NCI-H1105 treated with DMSO at 0.1 percent for 48 hours (cell line): ENCODE measurements at places on chromosomes 16 and 17.

DNA sequence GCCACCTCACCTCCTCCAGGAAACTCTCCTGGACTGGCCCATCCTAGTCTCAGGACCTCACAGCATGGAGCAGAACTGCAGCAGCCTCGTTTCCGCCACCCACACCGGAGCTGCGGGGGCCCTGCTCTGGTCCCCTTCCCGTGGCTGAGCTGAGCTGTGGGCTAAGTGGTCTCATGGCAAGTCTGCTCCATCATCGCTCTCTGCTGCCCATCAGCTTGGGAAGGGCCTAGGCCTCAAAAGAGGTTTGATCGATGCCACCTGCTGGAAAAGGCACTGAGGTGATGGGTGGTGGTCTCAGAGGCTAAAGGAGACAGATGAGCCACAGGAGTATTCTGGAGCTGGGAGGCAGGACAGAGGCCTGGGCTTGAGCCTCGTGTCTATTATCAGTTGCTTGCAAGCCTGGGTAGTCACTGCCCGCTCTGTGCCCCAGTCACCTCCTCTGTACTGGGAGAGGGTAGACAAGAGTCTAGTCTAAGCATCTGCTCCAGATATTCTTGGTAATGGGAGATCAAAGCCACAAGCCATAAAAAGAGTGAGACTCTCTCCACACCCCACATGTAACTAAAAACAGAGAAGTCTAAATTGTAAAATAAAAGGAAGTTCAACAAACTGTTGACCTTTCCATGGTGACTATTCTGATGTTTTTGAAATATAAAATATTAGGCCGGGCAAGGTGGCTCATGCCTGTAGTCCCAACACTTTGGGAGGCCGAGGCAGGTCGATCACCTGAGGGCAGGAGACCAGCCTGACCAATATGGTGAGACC lies 1.6 kb downstream of the ITGAE start:
- DNase-seq = no peak

DNA sequence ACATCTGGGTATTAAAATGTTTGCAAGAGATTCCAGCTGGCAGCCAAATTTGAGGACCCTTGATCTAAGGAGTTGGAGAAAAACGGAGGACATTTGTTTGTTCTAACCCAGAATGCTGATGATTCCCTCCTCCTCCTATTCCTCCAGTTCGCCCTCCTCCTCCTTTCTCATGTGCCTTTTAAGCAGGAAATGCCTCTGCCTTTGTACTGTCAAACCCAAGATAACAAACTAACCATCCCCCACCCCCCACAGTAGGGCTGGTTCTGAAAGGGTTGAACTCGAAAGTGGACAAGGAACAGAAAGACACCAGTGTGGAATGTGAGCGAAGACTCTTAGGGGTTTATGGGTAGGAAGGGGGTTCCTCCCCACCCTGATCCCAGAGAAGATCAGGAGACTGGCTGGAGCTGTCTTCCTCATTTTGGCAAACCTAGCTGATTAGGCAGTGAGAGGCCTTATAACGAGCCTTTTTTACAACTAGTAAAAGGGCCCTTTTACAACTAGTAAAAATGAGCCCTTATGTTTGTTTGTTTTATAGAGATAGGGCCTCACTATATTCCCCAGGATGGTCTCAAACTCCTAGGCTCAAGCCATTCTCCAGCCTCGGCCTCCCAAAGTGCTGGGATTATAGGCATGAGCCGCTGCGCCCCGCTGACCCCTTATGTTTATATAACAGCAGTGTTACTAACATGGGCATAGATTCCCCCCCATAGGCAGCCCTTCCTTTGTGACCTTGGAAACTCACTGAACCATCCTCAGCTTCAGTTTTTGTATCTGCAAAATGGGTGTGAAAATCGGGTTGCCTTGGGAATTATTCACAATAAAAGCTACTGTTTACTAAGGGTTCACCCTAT lies 975 bp downstream of the CHD9 start:
- DNase-seq = peak; percentile 25

- DNase-seq = no peak
Measured at GRCh38 chr16:11105038-11105903, 150.7 kb downstream of the SOCS1 start.

DNA sequence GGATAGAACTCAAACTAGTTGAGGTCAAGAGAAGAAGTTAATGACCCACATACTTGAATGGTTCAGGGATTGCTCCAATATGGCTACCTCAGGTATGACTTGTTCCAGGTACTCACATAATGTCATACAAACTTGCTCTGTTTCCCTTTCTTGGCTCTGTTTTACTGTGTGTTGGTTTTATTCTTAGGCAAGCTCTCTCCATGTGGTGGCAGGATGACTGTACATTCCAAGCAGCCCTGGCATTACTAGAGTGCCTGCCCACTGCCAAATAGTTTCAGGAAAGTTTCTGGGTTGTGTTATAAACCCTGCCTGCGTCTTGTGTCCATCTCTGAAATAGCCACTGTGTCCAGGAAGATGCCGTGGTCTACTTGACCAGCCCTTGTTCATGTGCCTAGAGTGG lies 476.8 kb downstream of the SHISA9 start:
- no peak for DNase-seq

DNA sequence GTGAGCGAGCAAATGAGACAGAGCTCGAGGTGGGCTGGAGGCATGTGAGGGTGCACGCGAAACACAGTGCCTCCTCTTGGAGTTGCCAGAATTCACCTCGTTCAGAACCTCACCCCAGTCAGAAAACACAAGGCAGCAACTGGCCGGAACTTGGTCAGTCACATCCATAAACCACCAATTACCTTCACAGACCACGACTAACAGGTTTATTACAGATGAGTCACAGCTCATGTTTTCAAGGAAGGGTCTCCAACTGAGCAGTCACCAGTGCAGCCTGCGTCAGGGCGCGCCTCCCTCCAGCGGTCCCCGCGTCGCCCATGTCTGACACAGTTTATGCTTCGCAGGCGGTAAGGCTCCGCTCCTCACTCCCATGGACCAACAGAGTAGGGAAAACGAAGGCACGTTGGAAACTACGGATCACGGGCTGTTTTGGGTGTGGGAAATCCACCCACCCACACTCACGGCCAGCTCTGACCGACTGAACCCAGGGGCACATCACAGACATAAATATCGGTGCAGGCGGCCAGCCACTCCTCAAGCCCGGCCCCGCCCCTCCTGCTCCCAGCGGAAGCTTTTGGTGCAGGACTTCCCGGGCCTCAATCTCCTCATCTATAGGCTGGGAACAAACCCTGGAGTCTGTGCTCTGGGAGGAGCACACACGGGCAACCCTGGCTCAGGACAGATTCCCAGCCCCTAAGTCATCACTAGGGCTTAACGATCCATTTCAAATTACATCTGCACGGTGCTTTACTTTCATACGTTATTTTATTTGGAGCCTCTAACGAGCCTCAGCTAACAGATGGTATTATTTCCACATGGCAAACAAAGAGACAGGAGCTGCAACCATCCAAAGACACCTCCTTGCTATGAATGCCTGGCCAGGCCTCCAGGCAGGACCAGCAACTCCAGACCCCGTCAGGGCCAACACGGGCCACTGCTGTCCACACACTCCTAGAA lies 126.3 kb downstream of the ZNF778 start:
- no peak for DNase-seq

GRCh38 chr16:47317465-47318240 lies 143.2 kb downstream of the ITFG1 start:
- DNase-seq = no peak

GRCh38 chr16:6602405-6602804 lies 730.2 kb upstream of the RBFOX1 start:
- no peak for DNase-seq

DNA sequence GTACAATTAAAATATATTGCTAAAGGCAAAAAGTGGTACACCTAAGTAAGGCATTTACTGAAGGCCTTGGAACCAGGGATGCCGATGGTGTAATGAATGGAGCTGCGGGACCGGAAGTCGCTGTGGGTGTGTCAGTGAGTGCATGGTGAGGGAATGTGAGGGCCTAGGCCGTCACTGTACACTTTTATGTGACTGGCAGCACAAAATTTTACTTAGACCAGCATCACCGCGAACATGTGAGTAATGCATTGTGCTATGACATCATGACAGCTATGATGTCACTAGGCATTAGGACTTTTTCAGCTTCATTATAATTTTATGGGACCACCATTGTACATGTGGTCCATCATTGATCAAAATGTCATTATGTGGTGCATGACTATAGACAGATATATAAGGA lies 14.7 kb downstream of the ALOX15B start:
- no peak for DNase-seq

DNA sequence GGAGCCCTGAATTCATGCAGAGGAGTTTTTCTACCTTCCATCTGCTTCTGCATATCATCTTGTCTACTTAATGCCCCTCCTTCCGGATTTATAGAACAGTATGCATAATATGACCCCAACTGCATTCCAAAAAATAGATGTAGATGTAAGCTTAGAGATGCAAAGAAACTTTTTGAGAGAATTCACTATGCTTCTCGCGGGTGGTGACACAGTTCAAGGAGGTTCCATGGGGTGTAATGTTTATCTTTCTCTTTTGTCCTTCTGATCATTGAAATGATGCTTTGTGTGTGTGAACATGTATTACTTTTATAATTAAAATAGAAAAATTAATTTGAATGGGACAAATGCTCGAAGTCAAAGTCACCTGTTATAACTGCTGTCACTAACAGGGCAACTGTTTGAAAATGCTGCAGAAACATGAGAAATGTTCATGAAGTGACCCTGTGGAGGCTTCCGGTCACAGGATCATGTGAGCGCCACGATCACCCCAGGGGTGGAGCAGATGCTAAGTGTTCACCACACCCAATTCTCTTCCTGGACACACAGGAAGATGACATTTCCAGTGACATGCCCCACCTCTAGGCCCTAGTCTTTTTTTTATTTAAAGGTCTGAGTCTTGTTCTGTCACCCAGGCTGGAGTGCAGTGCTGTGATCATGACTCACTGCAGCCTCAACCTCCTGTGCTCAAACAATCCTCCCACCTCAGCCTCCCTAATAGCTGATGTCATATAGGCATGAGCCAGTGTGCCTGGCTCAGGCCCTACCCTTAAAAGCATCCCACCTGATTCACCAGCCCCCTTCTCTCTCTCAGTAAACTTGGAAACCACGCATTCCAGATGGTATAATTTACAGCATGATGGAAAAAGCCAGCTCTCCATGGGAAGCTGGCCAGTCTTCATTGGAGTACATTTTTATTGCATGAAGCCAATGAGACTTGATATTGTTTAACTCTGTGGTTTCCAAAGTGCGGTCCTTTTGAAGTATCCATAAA lies 21.0 kb upstream of the AGRP start:
- no peak for DNase-seq

GRCh38 chr17:58250344-58251011 lies 12.1 kb downstream of the LPO start:
- no peak for DNase-seq

GRCh38 chr16:64417711-64418227 lies 704.1 kb downstream of the CDH11 start:
- DNase-seq = no peak

DNA sequence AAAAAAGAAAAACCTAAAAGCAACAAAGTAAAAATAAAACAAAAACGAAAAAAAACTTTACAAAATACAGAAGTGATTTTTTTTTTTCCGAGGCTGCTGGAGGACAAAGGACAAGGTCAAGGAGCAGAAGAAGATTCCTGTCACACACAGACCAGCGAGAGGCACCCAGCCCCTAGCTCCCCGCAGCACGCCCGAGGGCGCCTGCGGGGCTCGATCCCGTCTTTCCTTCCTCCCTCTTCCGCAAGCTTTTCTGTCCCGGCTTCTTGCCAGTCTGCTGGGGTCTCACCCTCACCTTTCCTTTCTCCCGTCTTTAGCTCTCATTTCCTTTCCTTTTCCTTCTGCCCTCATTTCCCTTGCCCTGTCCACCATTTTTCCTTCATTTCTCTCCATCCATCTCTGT lies 66.1 kb upstream of the DNAH17 start:
- DNase-seq = no peak

- DNase-seq = no peak
Measured at GRCh38 chr16:85833219-85833920, 33.9 kb downstream of the COX4I1 start.

DNA sequence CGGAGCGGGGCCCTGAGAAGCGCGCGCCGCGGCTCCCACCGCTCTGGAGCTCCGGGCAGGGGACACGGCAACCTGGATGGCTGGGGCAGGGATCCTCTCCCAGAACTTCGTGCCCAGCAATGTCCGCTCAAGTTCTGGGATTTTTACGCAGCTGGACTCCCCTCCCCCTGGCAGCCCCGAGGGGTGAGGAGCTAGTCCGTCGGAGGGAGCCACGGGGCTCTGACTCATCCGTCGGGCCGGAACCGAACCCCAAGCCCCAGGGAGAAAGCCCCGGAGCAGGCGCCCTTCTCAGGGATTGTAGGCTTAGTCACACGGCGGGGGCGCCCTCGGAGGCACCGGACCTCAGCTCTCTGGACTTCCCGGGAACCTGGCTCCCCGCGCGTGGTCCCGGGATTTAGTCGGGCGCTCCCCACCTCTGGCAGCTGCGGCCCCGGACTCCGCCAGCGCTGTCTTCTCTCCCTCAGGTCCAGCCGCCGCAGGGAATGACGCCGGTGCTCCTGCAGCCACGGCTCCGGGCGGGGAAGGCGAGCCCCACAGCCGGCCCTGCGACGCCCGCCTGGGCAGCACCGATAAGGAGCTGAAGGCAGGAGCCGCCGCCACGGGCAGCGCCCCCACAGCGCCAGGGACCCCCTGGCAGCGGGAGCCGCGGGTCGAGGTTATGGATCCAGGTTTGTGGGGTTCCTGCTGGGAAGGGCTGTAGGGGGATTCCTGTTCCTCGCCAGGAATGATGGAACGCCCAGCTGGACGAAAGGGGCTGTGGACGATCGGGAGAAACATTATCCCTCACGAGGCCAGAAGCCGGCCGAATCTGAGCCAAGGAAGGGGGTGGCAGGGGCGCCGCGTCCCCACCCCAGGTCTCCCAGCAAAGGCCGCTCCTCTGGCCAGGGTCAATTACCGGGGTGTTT lies 830 bp downstream of the SPHK1 start:
- DNase-seq = no peak

DNA sequence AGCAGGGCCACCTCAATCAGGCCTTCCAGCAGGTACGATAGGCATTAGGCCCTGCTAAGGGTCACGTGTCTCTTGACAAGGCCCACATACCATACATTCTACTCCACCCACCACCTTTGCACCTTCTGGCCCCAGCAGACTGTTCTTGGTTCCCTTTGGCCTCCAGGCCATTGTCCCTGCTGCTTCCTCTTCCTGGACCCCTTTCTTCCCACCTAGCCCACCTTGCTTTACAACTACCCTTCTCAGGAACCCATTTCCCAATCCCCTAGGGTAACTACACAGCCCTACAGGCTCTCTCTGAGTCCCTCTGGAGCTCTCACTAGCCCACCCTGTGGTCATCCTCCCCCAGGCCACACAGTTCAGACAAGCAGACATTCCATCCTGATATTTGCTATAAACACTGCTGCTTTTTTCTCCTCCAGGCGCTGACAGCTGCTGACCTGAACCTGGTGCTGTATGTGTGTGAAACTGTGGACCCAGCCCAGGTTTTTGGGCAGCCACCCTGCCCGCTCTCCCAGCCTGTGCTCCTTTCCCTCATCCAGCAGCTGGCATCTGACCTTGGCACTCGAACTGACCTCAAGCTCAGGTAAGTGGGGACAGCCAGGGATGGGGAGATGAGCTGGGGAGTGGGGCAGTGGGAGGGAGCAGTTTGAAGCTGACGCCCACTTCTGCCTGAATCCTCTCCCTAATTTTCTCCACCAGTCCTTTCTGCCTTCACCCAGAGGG lies 1.4 kb upstream of the NRN1L start:
- DNase-seq = no peak
